ENCODE measurements at places on chromosomes 4 and X. TPM values are rescaled to one million over a fixed set of nuclear protein-coding genes. Genes with fewer than 3 reads are reported as not detected.

Gene TRIM75
- total RNA-seq = not detected

- peak overlapping the region; percentile 61 for H3K4me3 ChIP-seq
- no peaks in the 10 kb centered on the region for H3K36me3 ChIP-seq
- H3K27ac ChIP-seq = no peak overlapping the region
Measured at GRCh38 chr4:42398171-42398870, 1.0 kb downstream of the SHISA3 start.

- H3K27ac ChIP-seq = no peak overlapping the region
- H3K4me3 ChIP-seq = no peak overlapping the region
- H3K36me3 ChIP-seq = no peaks in the 10 kb centered on the region
- DNase-seq = no peak
Measured at GRCh38 chrX:134738445-134738844, 80.2 kb upstream of the PLAC1 start.

DNA sequence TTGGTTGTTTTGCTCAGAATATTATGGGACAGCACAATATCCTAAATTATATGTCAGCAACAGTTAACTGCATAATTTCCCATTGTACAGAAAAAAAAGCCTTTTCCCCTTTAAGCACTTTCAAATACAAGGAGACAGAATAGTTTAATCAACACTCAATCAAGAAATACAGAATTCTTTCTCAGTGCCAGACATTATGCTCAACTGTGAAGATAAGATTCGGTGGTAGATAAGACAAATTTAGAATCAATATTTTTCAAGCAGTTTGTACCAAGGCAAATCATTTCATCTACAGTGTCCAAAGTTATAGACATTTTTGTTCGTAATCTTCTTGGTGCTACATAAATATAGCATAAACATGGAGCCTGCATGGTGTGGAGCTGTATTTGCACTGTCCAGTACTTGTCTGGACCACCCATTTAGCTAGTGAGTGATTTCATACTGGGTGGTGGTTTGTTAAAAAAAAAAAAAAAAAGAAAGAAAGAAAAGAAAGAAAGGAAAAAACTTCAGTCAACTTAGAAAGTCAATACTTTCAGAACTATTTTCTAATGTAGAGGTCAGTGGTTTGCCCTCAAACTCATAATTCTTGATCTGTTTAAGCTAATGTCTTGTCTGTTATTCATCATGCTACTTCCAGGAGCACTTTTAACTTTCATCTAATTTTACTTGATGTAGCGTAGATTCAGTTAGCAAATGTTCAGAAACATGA lies 522.9 kb downstream of the FAT4 start:
- H3K27ac ChIP-seq = no peak overlapping the region
- no peaks in the 10 kb centered on the region for H3K27me3 ChIP-seq
- no peaks in the 10 kb centered on the region for H3K4me1 ChIP-seq

DNA sequence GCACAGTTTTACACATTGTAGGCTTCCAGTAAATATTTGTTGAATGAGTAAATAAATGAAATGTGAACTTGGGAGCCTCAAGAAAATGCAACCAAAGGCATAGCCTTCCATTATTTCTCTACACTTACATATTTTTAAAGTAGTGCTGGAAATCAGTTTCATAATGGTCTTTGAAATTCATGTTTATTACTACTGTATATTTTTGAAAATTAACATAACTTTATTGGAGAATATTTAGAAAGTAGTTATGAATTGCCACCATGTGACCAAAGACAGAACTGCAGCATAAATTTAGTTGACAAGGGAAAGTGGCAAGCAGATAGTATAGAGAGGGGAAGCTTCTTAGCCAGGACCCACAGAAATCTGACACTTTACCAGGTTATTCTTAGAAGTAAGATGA lies 6.4 kb downstream of the TCEAL8 start:
- H3K27me3 ChIP-seq = no peaks in the 10 kb centered on the region
- no peak for DNase-seq
- no peak overlapping the region for H3K4me3 ChIP-seq
- H3K4me1 ChIP-seq = peaks cover 3% of the 10 kb centered on the region
- no peak overlapping the region for H3K27ac ChIP-seq

DNA sequence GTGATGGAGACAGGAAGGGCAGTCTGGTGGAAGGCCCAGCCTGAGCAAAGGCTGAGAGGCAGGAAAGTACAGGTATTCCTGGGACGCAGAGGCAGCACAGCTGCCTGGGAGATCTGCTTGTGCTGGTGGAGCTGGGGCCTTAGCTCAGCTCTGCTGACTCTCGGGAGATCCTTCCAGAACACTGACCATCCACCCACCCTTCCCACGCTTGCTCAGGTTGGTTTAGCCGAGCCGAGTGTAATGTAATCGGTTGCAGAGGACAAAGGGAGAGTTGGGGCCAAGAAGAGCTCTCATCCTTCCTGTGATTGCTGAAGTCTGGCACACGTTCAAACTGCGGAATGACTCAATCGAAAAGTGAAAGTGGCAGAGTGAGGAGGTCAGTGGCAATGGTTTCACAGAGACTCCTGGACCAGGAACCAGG lies 43.1 kb upstream of the GPR78 start:
- no peak overlapping the region for H3K4me3 ChIP-seq
- DNase-seq = no peak
- H3K27me3 ChIP-seq = no peaks in the 10 kb centered on the region
- H3K36me3 ChIP-seq = no peaks in the 10 kb centered on the region

GRCh38 chr4:142960867-142961644 lies 115.0 kb upstream of the INPP4B start:
- no peaks in the 10 kb centered on the region for H3K4me1 ChIP-seq
- no peaks in the 10 kb centered on the region for H3K27me3 ChIP-seq
- no peaks in the 10 kb centered on the region for H3K36me3 ChIP-seq
- no peak overlapping the region for H3K27ac ChIP-seq
- DNase-seq = no peak

Gene NR3C2
- total RNA-seq = 0.73 TPM

Gene ADAMTS3
- total RNA-seq = 2.0 TPM

DNA sequence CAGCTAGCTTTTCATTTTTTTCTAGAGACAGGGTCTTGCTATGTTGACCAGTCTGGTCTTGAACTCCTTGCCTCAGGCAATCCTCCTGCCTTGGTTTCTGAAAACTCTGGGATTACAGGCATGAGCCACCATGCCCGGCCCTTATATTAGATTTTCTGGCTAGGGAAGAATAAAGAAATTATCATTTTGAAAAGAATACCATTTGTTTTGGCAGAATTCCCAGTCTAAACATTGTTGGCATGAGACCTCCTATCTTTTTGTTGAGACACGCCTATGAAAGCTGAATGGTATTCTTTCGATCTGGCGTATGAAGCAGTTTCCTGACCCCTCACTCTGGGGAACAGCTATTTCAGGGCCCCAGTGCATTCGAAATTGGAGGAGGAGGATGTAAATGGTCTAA lies 107.0 kb downstream of the REPS2 start:
- no peak overlapping the region for H3K4me3 ChIP-seq
- DNase-seq = no peak
- H3K36me3 ChIP-seq = no peaks in the 10 kb centered on the region

- H3K4me1 ChIP-seq = no peaks in the 10 kb centered on the region
- no peak overlapping the region for H3K27ac ChIP-seq
- no peaks in the 10 kb centered on the region for H3K27me3 ChIP-seq
- H3K4me3 ChIP-seq = no peak overlapping the region
- no peaks in the 10 kb centered on the region for H3K36me3 ChIP-seq
Measured at GRCh38 chr4:148240241-148240640, 202.0 kb downstream of the NR3C2 start.

DNA sequence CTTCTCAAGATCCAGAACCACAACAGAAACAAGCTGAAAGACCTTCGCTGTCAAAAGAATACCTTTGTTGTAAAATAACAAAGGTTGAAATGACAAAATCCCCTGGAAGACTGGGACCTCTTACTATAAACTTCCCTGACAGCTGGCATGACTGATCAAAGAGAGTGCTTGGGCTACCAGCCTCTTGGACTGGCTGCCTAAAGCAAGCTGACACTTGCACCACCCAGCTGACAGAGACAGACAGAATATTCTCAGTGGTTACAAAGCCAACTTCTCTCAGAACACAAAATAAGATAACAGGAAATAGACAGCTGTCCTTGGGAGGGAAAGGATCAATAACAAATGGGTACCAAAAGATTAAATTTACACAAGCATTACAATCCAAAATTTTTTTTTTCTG lies 241.7 kb upstream of the SPOCK3 start:
- no peaks in the 10 kb centered on the region for H3K36me3 ChIP-seq
- H3K4me1 ChIP-seq = no peaks in the 10 kb centered on the region
- no peaks in the 10 kb centered on the region for H3K27me3 ChIP-seq
- H3K27ac ChIP-seq = no peak overlapping the region
- DNase-seq = peak; percentile 2

- peaks cover 10% of the 10 kb centered on the region for H3K4me1 ChIP-seq
- no peak overlapping the region for H3K27ac ChIP-seq
- H3K4me3 ChIP-seq = no peak overlapping the region
- no peak for DNase-seq
- peaks cover 19% of the 10 kb centered on the region for H3K27me3 ChIP-seq
Measured at GRCh38 chr4:159098482-159099127, 4.3 kb upstream of the RAPGEF2 start.

Gene CT45A5
- not detected for total RNA-seq

Gene CYTL1
- 1.1 TPM for total RNA-seq

DNA sequence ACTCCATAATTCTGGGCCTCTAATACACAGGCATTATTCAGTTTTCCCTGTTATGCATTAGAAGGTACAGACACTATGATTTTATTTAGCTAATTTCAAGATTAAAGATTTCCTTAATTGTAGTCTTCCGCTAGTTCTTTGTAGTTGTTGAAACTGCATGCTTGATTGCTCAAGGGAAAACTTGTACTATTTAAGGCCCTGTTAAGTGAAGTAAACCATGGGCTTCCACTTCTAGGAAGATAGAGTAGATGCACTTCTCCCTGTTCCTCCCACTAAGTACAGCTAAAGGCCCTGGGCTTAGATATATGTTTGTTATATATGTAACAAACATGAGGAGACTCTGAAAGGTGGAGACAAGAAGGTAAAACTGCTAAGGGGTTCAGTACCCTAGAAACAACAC lies 215.8 kb upstream of the LEF1 start:
- H3K27me3 ChIP-seq = no peaks in the 10 kb centered on the region
- no peak overlapping the region for H3K27ac ChIP-seq
- H3K4me3 ChIP-seq = no peak overlapping the region
- H3K36me3 ChIP-seq = no peaks in the 10 kb centered on the region
- DNase-seq = no peak

GRCh38 chrX:55357236-55357635 lies 92.5 kb upstream of the PAGE3 start:
- no peaks in the 10 kb centered on the region for H3K36me3 ChIP-seq
- no peak overlapping the region for H3K27ac ChIP-seq
- no peaks in the 10 kb centered on the region for H3K27me3 ChIP-seq
- H3K4me3 ChIP-seq = no peak overlapping the region
- DNase-seq = no peak

DNA sequence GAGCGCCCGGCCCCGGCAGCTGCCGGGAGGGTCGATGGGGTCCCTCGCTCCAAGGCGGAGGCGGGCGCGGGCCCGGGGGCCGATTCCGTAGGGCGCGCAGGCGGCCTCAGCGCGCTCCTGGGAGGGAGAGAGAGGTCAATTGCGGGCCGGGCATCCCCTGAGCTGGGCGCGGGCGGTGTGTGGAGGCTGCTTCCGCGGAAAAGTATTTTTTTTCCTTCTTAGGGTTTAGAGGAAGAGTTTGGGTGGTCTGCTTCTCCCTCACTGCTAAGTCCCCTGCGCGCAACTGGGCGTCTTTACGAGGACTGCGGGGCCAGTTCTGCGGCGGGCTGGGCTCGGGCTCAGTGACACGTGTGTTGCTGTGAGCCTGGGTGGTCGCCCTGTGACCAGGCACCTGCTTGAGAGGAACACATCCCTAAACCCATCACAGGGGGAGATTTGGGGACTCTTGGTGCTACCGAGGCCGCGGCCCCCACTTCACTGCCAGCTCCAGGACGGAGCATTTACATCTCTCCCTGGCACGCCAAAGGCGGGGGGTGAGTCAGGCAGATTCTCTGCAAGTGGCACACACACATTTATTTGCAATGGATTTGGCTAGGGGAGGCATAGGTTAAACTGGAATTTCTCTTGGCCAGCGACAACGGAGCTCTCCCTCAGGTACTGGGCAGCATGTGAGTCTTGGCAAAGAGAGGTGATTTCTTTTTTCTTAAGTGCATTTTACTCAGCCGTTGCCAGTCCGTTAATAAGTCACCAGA lies 151.2 kb upstream of the SLC4A4 start:
- H3K27me3 ChIP-seq = peaks cover 62% of the 10 kb centered on the region
- H3K4me1 ChIP-seq = no peaks in the 10 kb centered on the region
- no peaks in the 10 kb centered on the region for H3K36me3 ChIP-seq
- DNase-seq = peak; percentile 68
- H3K27ac ChIP-seq = no peak overlapping the region

GRCh38 chr4:98932539-98932938 lies 3.6 kb upstream of the EIF4E start:
- DNase-seq = no peak
- no peak overlapping the region for H3K27ac ChIP-seq
- H3K36me3 ChIP-seq = no peaks in the 10 kb centered on the region
- peaks cover 3% of the 10 kb centered on the region for H3K4me1 ChIP-seq

- no peak overlapping the region for H3K27ac ChIP-seq
- no peaks in the 10 kb centered on the region for H3K27me3 ChIP-seq
- no peaks in the 10 kb centered on the region for H3K4me1 ChIP-seq
- no peak for DNase-seq
- H3K36me3 ChIP-seq = no peaks in the 10 kb centered on the region
- no peak overlapping the region for H3K4me3 ChIP-seq
Measured at GRCh38 chr4:188956566-188956965, 817.3 kb downstream of the TRIML1 start.

DNA sequence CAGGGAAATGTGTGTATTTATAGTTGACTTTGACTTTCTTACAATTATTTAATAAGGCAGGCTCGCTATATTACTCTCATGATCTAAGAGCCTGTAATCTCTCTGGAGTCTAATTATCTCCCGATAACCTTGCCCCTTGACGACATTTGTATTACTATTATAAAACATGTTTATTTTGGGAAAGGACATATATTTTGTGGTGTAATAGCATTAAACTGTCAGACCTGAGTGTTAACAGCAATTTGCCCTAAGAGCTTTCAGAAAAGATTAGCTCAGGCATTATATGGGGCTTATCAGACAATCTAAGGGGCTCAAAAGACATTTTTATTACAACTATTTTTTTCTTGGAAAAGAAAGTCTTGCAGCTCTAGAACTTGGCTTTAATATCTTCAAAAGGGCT lies 427.9 kb upstream of the SLIT2 start:
- H3K27ac ChIP-seq = no peak overlapping the region
- no peaks in the 10 kb centered on the region for H3K4me1 ChIP-seq
- H3K27me3 ChIP-seq = no peaks in the 10 kb centered on the region
- DNase-seq = no peak

GRCh38 chrX:150906694-150907093 lies 8.2 kb upstream of the CD99L2 start:
- H3K4me3 ChIP-seq = no peak overlapping the region
- peaks cover 10% of the 10 kb centered on the region for H3K27me3 ChIP-seq
- no peak for DNase-seq
- peaks cover 9% of the 10 kb centered on the region for H3K4me1 ChIP-seq
- no peaks in the 10 kb centered on the region for H3K36me3 ChIP-seq

DNA sequence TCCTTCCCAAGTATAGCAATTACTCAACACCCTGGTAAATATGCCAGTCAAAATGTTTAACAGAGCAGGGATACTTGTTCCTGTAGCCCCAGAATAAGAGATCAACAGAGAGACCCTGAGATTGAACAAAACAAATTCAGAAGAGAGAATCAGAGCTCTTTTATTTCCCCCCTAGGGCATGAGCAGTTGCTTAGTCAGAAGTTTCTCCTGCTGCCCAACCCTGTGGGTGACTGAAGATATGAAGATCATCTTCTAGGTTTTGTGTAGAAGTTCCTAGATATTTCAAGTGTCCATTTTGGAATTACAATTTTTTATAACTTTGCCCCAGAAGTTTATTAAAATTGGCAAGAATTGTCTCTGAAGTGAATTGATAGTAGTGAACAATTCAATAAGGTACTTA lies 59.1 kb upstream of the RXFP1 start:
- DNase-seq = no peak
- H3K27ac ChIP-seq = no peak overlapping the region
- H3K4me3 ChIP-seq = no peak overlapping the region
- no peaks in the 10 kb centered on the region for H3K27me3 ChIP-seq

Gene RTL5
- 1.9 TPM for total RNA-seq
